Stomach (tissue), 19 donors: ENCODE measurements at places on chromosomes 4 and X.

DNA sequence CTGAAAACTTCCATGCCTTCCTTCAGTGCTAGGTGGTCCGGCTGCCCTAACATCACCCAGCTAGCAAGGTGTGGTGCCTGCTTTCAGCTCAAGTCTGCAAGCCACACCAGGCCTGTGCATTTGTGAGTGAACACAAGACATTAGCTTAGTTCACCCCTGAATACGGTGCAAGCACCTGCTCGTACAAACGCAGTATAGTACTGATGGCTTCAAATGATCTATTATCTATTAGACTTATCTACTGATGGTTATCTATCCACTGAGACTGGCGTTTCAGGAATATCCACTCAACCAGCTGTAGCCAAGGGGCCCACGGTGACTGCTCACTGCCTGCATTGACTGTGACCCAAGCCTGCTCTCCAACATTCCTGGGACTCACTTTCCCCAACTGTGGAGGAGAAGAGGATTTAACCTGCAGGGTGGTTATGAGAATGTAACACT, 155.9 kb downstream of the SHOX start:
- DNase-seq: no peak

DNA sequence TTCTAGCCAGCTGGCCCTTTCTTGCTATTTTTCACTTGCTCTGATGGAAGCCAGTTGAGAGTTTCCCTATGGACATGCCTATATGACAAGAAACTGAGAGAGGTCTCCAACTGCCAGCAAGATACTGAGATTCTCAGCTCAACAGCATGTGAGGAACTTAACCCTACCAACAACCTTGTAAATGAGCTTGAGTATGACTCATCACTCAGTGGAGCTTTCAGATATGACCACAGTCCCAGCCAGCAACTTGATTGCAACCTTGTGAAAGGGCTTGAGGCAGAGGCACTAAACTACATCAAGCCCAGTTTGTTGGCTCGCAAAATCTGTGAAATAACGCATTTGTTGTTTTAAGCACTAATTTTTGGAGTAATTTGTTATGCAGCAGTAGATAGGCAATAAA, 175.8 kb downstream of the COMMD8 start:
- DNase-seq: no peak

GRCh38 chr4:88705805-88706492, 8.3 kb upstream of the NAP1L5 start:
- DNase-seq: no peak

- DNase-seq: no peak
These were observed 180.1 kb downstream of the BANK1 start for GRCh38 chr4:101970547-101971155.

- DNase-seq: no peak
These were observed 991 bp upstream of the ITIH6 start for GRCh38 chrX:54799046-54799445.
